ENCODE measurements at places on chromosomes 7 and 10.

DNA sequence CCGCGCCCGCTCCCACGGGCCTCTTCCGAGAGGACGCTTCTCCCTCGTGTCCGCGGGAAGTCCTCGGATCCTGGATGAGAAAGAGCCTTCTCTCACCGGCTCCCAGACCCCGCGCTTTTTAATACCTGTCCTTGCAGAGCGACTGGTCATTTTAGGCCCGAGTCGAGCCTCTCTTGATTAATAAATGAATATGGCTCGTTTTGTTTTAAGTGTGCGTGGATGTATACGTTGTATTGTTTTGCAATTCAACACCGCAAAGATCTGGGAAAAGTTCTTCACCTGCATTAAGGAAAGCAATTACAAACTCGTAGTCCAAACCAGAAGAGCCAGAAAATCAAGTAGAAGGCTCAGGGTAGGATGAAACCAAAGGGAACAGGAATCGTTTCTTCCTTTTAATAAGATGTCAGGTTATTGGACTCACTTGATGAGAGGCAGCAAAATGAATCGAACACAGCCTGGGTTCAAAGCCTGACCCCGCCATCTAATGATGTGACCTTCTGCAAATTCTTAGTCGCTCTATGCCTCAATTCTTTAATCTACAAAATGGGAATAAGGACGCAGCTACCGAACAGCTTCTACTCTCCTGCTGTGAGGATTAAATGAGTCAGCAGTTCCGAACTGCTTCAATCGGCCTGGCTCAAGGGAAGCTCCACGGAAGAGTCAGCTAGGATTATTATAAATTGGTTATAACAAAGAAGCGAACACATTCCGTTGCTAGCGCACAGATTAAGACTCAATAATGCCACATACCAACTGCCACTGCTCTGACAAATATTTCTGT, 277.8 kb upstream of the NEBL start:
- no peak for DNase-seq

DNA sequence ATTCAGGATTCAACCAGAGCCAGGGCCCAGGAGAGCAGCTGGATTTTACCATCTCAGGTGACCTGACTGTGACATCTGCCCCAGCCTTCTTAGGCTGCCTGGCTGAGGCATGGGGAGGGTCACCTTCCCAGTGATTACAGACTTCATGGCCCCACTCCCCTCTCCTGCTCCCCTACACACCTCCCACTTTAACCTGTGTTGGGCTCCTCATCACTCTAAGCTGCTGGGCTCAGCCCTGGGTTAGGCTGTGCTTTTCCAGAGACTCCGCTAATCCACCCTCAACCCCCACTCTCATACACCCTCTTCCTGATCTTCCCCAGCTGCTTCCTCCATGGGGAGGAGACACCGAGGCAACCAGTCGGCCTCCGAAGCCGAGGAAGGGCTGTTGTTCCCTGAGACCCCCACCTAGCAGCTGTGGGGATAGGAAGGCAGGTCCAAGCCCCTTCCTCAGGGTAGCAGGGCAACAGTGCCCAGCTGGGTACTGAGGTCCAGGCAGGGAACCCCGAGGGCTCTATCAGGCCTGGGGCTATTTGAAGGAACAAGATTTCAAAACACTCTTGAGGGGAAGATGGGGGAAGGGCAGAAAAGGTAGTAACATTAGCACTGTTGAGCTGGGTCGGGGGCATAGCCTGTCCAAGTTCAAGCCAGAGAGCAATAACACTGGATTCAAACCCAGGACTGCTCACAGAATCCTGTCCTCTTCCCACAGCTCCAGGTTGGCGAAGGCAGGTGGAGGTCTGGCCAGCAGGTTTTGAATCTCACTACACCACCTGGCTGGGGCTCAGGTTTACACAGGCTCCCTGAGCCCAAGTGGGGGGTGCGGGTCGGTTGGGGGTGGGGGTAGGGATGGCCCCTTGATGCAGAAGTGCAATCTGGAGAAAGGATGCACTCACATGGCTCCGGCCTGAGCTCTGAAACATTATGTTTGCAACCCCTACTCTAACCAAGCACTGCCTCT, 1.8 kb downstream of the IMPDH1 start:
- no peak for DNase-seq

DNA sequence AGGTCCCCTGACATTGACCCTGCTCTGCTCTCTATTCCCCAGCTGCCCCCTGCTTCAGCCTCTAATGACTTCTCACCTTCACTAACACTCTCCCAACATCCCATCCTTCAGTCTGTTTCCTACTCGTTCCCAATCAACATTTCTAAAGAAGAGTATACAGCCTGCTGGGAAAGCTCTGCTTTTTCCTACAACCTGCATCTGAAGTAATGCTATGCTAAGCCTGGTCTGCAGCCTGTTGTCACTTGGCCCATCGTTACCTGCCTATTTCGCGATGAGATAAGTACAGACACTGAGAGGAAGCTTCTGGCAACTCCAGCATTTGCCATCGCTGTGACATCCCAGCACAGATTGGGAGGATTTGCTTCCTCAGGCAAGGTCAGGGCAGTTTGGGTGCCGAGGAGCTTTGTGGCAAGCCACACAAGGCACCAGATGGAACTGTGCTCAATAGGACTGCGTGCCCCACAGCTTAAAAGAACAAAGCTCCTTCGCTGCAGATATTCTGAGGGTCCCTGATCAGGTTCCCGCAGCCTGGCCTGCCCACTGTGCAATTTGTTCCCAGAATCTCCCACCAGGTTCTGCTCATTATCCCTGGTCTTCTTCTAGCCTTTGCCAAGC, 51.4 kb downstream of the PKD1L1 start:
- DNase-seq: no peak

GRCh38 chr10:131071721-131072120, 239.8 kb downstream of the TCERG1L start:
- DNase-seq: no peak

- DNase-seq: no peak
Measured at GRCh38 chr10:78353636-78354035, 320.0 kb downstream of the RPS24 start.

DNA sequence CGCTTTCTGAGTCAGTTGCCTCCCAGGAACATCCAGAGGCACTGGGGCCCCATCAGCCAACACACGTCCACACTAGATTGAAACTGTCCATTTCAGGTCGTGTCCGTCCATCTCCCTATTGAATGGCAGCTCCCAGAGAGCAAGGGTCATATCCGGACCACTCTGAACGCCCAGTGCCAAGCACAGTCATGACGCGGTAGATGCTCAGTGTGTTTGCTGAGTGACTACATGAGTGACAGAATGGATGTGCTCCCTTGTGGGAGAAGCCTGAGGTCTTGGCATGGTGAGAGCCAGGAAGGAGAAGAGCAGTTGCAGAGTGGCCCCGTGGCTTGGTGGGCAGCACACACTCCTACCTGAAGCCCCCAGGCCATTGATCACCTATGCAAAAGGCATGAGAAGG, 92.5 kb upstream of the CUX1 start:
- no peak for DNase-seq

- DNase-seq: no peak
Measured at GRCh38 chr10:5584895-5585516, 60.2 kb downstream of the CALML3 start.

GRCh38 chr10:48439031-48439430, 132.6 kb downstream of the MAPK8 start:
- DNase-seq: no peak

- no peak for DNase-seq
Measured at GRCh38 chr7:35716038-35716803, 21.3 kb upstream of the HERPUD2 start.

DNA sequence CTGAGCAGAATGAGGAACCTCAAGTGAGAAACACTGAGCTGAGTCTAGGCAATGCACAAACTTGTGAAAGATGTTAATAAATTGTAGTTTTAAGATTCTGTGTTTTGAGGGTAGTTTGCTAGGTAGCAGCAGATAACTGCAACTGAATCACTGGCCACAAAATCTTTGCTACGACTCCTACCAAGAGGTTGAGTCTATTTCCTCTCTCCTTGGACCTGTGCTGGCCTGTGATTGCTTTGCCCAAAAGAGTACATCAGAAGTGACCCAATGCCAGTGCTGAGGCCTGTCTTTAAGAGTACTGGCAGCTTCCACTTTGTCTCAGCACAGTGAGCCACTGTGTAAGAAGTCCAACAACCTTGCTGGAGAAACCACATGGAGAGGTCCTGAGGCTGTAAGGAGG, 11.9 kb upstream of the TSPAN13 start:
- DNase-seq: no peak
